ENCODE measurements at places on chromosomes 2 and 18.

DNA sequence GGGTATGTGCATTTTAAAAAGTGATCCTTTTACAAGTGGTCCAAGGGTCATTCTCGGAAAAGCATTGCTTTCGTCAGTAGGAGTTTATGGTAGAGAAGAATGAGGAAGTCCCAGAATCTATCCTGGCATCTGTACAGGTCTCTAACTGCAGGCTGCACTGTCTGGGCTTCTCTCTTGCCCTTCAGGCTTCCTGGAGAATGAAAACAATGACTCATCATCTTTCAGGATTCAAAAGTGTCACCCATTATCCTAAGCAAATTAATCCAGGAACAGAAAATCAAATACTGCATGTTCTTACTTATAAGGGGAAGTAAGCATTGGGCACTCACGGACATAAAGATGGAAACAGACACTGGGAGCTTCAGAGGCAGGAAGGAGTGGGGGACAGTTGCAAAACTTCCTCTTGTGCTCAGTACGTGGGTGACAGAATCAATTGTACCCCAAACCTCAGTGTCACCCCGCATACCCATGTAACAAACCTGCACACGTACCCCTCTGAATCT is 60.2 kb upstream of the TXNDC2 start:
- no peak for DNase-seq

GRCh38 chr18:67218556-67218955 is 298.0 kb downstream of the DSEL start:
- DNase-seq, result no peak

GRCh38 chr2:102277202-102277700 is 34.1 kb upstream of the IL1RL1 start:
- no peak for DNase-seq

DNA sequence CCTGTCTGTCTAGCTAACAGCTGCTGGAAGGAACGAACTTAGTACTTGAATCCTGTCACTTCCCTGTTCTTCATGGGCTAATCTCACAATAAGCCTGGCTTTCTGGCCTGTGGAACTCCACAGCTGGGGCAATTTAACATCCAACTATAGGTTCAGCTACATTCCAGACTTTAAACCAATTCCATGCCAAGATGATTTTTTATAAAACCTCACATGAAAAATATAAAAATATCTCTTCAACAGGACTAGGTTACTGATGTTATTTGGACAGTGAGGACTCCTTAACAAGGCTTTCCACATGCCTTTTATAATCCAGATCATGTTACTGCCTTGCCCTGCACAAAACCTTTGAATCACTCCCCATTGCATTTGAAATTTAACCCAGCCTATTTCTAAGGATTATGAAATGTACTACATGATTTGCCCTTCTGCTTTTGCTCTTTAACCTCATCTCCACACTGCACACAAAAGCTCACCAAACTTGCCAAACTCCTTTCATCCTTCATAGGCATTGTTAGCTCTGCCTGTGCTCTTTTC is 863.2 kb upstream of the CHAC2 start:
- DNase-seq, result no peak

GRCh38 chr2:128686881-128687555 is 368.4 kb upstream of the HS6ST1 start:
- DNase-seq, result no peak

- no peak for DNase-seq
These were observed 91.5 kb downstream of the ARHGEF33 start for GRCh38 chr2:38981003-38981669.

DNA sequence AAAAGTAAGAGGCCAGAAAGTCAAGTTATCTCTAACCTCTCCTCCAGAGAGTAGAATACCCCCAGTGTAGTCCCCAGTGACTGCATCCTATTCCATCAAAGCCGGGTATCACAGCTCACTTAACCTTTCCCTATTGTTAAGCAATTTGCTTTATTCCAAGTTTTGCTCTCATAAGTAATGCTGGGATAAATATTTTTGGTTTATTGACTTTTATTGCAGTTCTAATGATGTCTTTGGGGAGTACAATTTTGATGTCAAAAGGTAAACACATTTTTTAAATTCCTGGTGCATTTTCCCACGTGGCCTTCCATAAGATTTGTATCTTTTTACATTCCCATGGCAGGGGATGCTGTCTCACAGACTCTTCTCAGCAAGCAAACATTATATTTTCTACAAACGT is 43.3 kb downstream of the CMPK2 start:
- no peak for DNase-seq

GRCh38 chr2:193240752-193241151 is 1046.0 kb upstream of the TMEFF2 start:
- no peak for DNase-seq

- no peak for DNase-seq
These were observed 72.2 kb upstream of the BARD1 start for GRCh38 chr2:214881647-214882202.
